HTR-8/SVneo (cell line): ENCODE measurements at places on chromosomes 3 and 15.
A peak's percentile ranks its signal among the peaks of the same experiment; 100 is the strongest.

GRCh38 chr3:58027704-58028317 is 19.6 kb downstream of the FLNB start:
- DNase-seq: no peak

DNA sequence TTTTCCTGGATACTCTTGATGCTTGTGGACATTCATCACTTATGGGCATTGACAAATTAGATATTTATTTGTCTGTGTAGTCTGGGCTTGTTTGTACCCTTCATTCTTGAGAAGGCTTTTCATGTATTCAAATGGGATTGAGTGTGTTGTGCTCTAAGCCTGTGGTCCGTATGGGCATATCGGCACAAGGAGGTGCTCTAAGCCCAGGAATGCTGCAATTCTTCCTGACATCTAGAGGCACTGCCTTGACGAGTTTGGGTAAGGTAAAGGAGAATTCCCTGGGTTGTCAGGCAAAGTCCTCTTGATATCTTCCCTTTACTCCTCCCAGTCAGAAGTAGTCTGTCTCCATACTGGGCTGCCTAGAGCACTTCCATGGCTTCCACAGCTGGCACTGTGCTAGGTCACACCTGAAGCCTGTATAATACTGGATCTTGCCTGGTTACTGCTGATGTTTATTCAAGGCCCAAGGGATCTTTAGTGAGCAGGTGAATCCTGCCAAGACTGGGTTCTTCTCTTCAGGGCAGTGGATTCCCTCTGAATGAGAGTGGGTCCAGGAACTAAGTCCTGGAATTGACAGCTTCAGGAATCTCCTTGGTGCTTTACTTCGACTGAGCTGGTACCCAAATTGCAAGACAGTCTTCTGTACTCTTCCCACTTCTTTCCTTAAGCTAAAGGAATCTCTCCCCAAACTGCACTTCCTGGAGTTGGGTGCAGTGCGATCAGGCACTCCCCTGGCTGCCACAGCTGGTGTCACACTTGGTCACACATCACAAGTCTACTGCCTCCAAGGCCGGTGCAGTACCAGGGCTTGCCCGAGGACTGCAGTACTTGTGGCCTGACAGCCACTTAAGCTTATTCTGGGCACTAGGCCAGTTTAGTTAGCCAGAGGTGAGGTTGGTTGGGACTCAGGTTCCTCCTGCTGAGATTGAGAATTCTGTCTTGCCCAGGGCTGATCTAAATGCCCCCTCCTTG is 46.0 kb downstream of the GALK2 start:
- no peak for DNase-seq

- peak; percentile 60 for DNase-seq
Observed at GRCh38 chr3:13504161-13504831, 24.2 kb downstream of the HDAC11 start.

DNA sequence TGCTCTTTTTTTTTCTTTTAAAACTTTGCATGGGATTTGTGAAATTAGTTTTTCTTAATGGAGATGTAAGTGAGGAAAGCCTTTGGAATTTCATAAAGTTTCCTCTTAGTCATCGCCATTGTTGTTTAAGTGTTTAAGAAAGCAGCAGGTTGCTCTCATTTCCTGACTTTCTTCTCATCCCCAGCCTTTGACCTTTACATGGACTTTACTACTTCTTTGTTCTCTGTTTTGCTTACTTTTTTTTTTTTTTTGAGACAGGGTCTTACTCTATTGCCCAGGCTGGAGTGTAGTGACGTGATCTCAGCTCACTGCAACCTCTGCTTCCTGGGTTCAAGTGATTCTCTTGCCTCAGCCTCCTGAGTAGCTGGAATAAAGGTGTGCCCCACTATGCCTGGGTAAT is 38.6 kb downstream of the FBXL2 start:
- DNase-seq: peak; percentile 5

DNA sequence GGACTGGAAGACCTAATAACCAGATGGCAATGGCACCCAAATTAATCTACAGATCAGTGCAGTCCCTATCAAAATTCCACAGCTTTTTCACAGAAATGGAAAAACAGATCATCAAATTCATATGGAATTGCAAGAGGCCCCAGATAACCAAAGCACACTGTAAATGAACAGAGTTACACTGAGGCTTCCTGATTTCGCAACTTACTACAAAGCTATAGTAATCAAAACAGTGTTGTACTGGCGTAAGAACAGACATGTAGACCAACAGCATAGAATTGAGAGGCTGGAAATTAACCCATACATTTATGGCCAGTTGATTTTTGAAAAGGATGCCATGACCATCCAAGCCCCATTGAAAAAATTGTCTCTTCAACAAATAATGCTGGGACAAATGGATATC is 16.2 kb downstream of the XPC start:
- no peak for DNase-seq

GRCh38 chr3:79178471-79179180 is 589.2 kb downstream of the ROBO1 start:
- no peak for DNase-seq

DNA sequence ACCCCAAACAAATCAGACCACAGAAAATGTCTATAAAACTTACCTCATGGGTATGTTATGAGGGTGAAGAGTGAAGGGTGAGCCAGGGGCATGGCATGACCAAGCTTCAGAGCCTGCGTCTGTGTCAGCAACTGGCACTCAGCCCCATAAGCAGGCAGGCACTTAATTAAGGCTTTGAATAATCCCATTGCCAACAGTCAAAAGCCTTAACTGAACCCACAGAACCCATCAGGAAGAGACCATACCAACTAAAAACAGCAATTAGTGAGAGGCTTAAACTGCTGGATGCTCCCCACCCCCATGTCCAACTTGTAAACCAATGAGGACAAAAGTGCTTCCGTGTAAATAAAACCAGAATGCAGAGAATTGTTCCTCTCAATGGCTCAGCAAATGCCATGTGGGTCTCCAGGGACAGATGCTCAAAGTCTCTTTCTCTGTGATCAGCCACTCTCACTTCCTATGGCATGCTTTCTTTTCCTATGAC is 126.0 kb downstream of the MYLK start:
- peak; percentile 71 for DNase-seq

DNA sequence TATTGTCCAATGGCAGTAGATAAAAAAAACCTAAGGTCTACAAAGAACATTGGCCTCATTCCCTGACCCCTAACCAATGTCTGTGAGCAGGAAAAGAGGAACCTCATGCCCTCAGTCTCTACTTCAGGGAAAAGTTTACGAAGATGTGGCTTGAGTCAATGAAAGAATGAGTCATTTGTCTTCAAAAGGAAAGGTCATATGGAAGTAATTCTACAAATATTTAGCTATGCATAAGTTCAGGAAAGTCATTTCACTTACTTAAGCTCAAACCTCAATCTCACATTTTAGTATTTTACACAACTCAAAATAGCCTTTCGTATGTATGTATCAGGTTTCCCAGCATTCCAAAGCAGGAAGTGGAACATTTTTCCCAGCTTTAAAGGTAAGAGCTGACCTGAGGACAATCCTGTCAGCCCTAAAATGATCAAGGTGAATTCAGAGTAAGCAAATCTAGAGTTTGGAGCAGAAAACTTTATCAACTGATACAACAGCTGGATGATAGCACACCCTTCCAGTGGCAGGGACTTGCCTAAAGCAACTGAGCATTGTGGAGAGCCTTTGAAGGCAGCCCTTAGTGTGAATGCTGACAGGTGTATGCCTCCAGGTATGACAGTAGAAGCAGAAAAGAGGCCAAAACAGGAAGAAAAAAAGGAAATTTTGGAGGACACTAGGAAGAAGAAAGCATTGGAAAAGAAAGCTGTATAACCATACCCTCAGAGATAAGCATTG is 53.9 kb upstream of the ACKR4 start:
- peak; percentile 37 for DNase-seq

GRCh38 chr3:126664591-126665214 is 9.8 kb upstream of the TXNRD3 start:
- no peak for DNase-seq

DNA sequence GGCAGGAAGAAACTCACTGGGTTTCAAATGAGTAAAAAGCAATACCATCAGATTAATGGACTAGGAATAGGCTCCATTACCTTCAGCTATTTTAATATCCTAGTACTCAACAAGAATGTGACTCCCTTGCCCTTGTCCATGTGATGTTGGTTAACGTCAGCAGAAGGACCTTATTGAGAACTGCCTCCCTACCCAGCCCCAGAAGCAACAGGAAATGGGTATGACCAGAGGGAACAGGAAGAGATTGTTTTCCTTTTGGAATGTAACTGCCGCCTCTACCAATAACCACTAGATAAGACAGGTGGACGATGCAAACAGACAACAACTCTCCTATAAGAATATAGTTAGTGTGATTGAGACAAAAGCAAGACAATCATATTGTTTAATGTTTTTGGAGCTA is 10.4 kb upstream of the MME start:
- DNase-seq: peak; percentile 29

DNA sequence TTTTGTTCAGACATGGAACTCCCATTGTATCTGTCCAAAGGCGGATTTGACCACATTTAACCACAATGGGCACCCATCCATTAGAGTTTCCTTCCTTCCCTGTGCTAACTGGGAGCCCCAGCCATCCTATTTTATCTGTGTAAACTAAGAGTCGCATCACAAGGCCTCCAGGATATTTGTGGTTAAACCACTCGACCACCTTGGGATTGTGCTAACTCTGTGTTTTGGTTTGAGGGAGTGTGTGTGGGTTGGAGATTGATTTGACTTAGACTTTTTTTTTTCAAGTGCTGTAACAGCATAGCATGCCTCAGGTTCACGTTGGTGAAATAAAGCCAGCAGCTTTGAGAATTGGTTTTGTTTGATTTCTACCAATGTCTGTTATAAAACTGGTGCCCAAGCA is 100.4 kb upstream of the TP63 start:
- no peak for DNase-seq

DNA sequence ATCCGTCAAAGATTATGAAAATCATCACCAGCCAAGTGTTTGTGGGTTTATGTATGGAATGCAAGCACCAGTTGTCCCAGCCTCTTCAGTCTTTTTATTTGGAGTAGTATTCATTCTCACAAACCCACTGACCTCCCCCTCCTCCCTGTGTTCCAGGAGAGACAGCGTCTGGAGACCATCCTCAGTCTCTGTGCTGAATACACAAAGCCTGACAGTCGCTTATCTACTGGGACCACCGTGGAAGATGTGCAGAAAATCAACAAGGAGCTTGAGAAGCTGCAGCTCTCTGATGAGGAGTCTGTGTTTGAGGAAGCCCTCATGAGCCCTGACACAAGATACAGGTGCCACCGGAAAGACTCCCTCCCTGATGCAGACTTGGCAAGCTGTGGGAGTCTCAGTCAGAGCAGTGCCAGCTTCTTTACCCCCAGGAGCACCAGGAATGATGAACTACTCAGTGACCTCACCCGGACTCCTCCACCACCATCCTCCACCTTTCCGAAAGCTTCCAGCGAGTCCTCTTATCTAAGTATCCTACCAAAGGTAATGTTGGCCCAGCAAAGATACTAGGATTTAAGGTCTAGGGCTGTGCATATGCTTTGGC is 54.2 kb downstream of the PHLDB2 start:
- DNase-seq: no peak

GRCh38 chr3:16113704-16114103 is 60.8 kb upstream of the GALNT15 start:
- no peak for DNase-seq

DNA sequence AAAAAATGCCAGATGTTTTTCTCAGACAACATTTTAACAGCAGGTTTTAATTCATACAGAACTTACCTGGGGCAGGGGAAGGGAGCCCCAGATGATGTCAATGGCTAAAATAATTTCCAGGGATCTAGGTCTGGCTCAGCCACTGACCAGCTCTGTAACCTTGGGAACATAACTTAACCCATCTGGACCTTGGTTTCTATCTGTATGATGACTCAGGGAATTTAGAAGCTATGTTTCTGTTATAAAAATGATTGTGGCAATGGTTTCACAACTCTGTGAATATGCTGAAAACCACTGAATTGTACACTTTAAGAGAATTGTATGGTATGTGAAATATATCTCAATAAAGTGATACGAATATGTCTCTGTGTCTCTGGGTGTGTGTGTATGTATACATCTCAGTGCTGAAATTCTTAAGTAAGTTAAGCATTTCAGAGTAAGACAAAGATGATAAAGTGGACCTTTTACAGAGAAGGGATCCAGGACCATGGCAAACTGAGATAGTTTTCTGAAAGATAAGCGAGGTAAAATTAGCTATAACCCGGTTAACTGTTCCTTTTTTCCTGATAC is 2.9 kb downstream of the SH3GL3 start:
- DNase-seq: no peak

DNA sequence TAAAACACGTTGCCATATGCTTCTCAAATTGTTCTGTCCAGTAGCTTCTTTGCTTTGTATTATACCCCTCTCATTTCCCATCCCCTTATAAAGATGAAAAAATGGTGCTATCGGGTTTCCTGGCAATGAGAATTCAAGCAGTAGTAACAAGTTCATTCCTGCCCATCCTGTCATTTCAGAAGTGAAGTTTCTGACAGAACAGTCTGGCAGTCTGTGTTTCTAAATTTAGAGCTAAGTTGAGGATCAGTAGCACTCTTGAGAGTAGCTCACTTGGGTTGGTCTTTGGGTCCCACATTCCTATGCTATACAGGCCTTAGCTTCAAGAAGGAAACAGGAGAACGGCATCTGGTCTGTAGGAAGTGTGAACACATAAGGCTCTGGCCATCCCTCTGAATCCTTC is 134.6 kb downstream of the GHSR start:
- DNase-seq: no peak

GRCh38 chr15:27705056-27705455 is 394.1 kb downstream of the OCA2 start:
- DNase-seq: no peak

GRCh38 chr15:74175271-74176191 is 2.0 kb downstream of the ISLR start:
- no peak for DNase-seq

DNA sequence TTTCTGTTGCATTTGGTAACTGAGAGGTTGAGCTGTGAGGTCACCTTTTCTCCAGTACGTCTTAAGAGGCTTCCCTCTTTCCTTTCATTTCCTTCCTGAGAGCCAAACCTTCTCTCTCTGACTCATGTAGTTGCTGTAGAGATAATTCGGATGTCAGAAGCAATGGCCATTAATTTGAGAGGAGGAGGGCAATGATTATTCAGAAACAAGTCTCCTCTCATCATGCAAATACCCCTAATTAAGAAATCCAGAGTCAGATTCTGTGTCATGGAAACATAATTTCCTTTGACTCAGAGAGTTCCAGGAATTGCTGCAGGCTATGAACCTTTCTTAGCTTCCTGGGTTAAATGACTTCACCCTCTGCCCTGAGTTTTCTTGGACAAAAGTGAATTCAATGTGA is 59.0 kb upstream of the GSK3B start:
- no peak for DNase-seq

DNA sequence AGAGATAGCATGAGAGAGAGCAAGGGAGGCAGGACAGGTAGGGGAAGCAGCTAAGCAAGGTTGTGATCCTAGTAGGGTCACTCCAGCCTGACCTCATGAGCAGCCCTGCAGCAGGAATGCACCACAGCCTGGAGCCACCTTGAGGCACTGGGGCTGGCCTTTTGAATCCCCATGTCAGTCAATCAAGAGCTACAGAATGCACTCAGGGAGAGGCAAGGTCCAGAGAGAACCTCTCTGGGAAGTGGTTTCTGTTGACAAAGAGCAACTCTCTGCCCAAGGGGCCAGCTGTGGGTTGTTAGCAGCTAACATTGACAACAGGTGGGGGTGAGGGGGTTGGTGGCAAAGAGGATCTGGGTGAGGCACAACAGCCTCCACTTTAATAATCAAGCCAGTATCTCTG is 54.6 kb downstream of the TRANK1 start:
- no peak for DNase-seq
